Esophagus muscularis mucosa (tissue), 4 donors: ENCODE measurements at places on chromosomes 1 and 21. TPM values are rescaled to one million over a fixed set of nuclear protein-coding genes. Genes with fewer than 3 reads are reported as not detected.

PCP4L1 gene
- 12.7 TPM for total RNA-seq

AMY1C gene
- not detected for total RNA-seq

TOR1AIP1 gene
- total RNA-seq, result 145 TPM

RBP7 gene
- total RNA-seq, result 30.2 TPM

LRRC53 gene
- not detected for total RNA-seq

SELENON gene
- total RNA-seq, result 35.3 TPM

CFHR1 gene
- 0.39 TPM for total RNA-seq

ARHGEF16 gene
- 0.42 TPM for total RNA-seq

LCE1C gene
- total RNA-seq, result not detected

SLC45A3 gene
- total RNA-seq, result 0.86 TPM

RHEX gene
- total RNA-seq, result 6.9 TPM

FABP3 gene
- 38.6 TPM for total RNA-seq

CYP4X1 gene
- 4.3 TPM for total RNA-seq

AGT gene
- 12.3 TPM for total RNA-seq

ADAMTSL4 gene
- 33.6 TPM for total RNA-seq

LIX1L gene
- 33.2 TPM for total RNA-seq

IVL gene
- not detected for total RNA-seq

A3GALT2 gene
- total RNA-seq, result not detected

AGPAT3 gene
- total RNA-seq, result 36.5 TPM

GJA8 gene
- not detected for total RNA-seq

HAX1 gene
- 71.0 TPM for total RNA-seq

MCOLN3 gene
- 0.69 TPM for total RNA-seq

DMBX1 gene
- not detected for total RNA-seq

RNU1-2 gene
- under 0.01 TPM for total RNA-seq

TRAF3IP3 gene
- total RNA-seq, result 1.0 TPM

TIE1 gene
- 40.9 TPM for total RNA-seq

ZYG11A gene
- total RNA-seq, result not detected

ZNF593OS gene
- not detected for total RNA-seq

SELL gene
- total RNA-seq, result 1.0 TPM

HSD3B2 gene
- total RNA-seq, result not detected

SPATA45 gene
- not detected for total RNA-seq

LYPLA2 gene
- total RNA-seq, result 51.4 TPM

RAVER2 gene
- 21.6 TPM for total RNA-seq

IGSF21 gene
- total RNA-seq, result 1.2 TPM

ALX3 gene
- not detected for total RNA-seq

GJB5 gene
- total RNA-seq, result not detected
